ENCODE measurements at places on chromosomes 2 and 18.

DNA sequence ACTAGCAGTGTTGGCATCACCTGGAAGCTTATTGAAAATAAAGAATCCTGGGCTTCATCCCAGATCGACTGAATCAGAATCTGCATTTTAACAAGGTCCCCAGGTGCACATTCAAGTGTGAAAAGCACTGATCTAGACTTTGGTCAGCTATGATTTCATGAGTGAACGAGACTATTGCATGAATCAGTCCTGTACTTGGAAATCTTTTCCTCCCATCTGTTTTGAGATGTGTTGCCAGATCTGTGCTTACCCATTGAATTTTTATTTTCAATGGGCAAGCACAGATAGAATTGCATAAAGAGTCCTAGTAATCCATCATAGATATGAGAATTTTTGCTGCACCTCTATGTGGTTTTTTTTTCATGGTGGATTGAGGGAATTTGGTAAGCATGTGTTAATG is 64.0 kb downstream of the PMS1 start:
- DNase-seq: no peak

GRCh38 chr2:114421781-114422180 is 20.7 kb upstream of the DPP10 start:
- no peak for DNase-seq

GRCh38 chr2:84896567-84896966 is 8.9 kb upstream of the TMSB10 start:
- DNase-seq: no peak

DNA sequence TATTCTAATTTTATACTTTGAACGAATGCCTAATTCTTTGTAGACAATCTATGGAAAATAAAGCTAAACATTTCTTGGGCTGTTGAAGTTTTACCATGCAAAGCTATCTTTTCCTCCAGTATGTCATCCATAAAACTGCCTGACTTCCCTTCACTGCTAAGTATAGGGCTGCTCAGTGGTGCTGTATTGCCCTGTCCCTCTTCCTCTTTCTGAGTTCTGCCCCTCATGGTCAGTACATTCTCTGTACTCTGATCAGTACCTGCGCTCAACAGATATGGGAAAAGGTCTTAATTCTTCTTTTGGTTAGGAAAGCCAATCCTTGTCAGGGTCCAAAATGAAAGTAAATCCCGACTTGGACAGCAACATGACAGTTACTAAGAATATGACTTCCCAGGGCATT is 321.9 kb downstream of the RAD51AP2 start:
- DNase-seq: no peak

DNA sequence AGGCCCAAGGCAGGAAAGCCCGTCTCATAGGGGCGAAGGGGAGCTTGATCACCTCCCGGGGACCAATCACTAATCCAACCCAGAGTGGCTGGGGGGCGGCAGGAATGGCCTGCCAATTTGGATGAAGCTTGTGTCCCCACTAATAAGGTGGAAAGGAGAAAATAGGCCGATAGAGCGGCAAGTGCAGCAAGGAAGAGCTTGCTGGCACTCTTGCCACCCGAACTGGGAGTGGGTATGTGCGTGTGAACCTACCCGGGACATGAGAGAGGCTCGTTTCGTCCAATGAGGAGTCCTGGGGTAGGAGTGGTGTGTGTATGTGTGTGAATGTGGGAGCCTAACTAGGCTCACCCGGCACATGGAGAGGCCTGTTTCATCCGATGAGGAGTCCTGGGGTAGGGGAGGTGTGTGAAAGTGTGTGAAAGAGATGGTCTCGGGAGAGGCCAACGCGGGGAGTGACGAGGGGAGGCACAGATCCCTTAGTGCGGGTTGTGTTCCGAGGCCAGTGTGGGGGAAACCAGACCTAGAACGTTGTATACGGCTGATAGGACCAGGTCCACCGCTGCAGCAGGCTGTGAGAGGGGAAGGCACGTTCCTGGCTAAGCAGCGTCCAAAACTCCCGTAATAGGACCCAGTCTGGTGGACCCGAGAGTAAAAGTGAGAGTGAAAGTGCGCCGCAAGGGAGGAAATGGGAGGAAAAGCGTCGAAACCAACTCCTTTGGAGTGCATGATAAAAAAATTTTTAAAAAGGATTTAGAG is 47.1 kb upstream of the SELENOI start:
- peak; percentile 40 for DNase-seq

GRCh38 chr18:6949800-6950586 is 167.6 kb downstream of the LAMA1 start:
- peak; percentile 57 for DNase-seq

GRCh38 chr2:10101491-10101890 is 21.0 kb upstream of the RRM2 start:
- no peak for DNase-seq

DNA sequence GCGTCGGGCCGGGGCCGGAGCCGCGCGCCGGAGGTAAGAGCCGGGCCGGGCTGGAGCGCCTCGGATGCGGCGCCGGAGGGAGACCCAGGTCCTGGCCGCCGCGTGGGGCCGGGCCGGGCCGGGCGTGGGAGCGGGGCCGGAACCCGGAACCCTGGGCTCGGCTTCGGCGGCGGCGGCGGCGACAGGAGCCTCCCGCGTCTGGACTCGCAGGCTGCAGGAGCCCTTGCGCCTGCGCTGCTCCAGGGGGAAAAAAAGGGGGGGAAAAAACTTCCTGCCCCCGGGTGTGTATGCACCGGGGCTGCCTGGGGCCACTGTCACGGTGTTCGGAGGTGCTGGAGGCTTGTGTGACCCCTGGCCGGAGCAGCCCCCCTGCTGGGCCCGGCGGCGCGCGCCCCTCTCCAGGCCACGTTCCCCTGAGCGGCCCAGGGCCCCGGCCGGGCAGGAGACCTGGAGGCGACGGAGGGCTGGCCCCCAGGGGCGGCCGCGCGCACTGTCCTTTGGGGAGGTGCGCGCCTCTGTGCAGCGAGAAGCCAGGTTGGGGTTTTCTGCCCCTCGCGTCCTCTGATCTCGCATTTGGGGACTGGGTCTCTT is 864 bp downstream of the KLHL29 start:
- no peak for DNase-seq

- DNase-seq: no peak
Measured at GRCh38 chr2:168669151-168669550, 133.3 kb upstream of the NOSTRIN start.

GRCh38 chr2:35827086-35827485 is 528.5 kb upstream of the CRIM1 start:
- DNase-seq: no peak

- DNase-seq: no peak
Measured at GRCh38 chr2:205786976-205787375, 104.7 kb downstream of the NRP2 start.

GRCh38 chr18:21450913-21451312 is 149.6 kb downstream of the ESCO1 start:
- DNase-seq: no peak

GRCh38 chr2:160513120-160513519 is 19.5 kb upstream of the RBMS1 start:
- DNase-seq: no peak

DNA sequence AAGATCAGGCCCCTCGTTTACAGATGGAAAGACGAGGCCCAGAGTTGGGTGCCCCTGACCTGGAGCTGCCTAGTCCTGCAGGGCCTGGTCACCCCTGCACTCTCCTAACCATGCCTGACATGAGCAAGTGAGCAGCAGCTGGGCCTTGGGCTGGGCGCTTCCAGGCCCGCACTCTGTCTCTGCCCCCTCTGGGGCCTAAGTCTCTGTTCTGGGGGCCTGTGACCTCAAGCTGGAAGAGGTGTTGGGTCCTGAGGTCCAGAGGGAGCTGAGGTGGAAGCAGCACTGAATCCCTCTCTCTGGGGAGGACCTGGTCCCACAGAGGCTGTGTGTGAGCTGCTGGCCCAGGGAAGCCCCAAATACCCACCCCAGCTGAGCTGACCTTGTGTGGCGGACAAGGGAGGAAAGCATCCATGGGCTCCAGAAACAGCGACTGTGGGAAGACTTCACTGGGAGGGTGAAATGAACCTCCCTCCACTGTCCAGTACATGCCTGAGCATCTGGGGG is 46.1 kb upstream of the GPC1 start:
- no peak for DNase-seq

GRCh38 chr2:152407204-152407721 is 72.3 kb downstream of the FMNL2 start:
- peak; percentile 63 for DNase-seq

Measured in colonic mucosa (tissue), 4 donors.